ENCODE measurements at places on chromosomes 16 and 17.

- peak; percentile 77 for ATAC-seq
Measured at GRCh38 chr17:81428948-81429774, 33.9 kb downstream of the BAHCC1 start.

- no peak for ATAC-seq
Measured at GRCh38 chr16:86984343-86984742, 332.8 kb downstream of the C16orf95 start.

DNA sequence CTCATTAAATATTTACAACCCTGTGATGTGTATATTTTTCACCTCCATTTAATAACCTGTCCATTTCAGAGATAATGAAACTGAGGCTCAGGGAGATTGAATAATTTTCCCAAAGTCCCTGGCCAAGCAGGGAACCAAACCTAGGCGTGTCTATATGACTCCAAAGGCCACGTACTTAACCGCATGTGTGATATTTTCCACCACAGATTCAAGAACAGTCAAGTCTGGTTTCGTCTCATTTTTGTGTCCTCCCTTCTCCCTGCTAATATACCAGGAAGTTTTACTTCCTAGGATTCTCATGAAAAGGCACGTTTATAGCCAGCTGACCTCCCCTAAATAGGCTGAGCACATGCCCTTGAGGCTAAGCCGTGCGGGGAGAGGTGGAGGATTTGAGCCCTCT lies 15.3 kb downstream of the WFIKKN2 start:
- no peak for ATAC-seq

GRCh38 chr16:28495795-28496749 lies 1.6 kb downstream of the APOBR start:
- no peak for ATAC-seq

GRCh38 chr16:68217506-68217905 lies 18.4 kb downstream of the ESRP2 start:
- no peak for ATAC-seq

GRCh38 chr17:46013502-46014165 lies 14.6 kb downstream of the STH start:
- peak; percentile 28 for ATAC-seq

- no peak for ATAC-seq
Measured at GRCh38 chr17:8222380-8222629, 11.9 kb upstream of the AURKB start.

DNA sequence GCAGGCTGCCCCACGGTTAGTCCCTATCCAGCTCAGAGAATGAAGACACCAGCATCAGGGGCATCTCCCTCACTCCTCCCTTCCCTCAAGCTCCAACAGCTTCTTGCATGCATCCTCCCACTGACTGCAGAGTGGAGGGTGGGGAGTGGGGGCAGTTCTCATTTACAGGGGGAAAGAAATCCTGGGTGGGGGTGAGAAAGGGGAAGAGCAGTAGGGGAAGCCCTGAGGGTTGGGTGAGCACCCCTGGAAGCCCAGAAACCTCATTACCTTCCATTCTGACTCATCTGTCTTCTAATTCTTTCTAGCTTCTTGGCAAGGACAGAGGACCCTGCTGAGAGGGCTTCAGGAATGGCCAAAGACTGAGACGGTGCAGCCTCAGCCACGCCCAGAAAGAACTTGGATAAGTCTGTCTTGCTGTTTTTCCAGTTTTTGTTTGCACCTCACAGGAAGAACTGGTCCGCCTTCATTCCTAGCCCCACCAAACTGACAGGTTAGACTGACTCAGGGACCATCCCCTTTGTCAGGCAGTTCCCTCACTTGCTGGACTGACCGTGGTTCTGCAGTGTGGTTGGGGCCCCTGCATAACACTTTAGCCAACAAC lies 52.5 kb upstream of the WSB1 start:
- ATAC-seq: no peak

DNA sequence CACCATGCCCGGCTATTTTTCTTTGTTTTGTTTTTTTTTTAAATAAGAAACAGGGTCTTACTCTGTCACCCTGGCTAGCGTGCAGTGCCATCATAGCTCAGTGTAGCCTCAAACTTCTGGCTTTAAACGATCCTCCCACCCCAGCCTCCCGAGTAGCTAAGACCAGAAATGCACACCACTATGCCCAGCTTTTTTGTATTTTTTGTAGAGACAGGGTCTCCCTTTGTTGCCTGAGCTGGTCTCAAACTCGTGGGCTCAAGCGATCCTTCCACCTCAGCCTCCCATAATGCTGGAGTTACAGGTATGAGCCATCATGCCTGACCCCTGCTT lies 59.7 kb downstream of the WWP2 start:
- ATAC-seq: no peak

GRCh38 chr16:69619514-69619913 lies 53.7 kb downstream of the NFAT5 start:
- ATAC-seq: no peak

DNA sequence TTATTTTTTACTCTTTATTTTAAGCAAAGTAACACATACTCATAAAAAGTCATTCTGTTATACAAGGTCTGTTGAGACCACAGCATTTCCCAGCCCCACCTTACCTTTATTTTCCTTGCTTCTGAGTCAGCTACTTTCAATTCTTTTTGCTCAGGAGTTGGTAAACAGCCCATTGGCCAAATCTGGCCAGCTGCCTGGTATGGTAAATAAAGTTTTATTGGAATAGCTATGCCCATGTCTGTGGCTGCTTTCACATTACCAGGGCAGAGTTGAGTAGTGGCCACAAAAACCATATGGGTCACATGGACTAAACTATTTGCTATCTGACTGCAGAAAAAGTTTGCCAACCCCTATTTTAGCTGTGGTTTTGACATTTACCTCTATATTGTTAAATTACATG lies 3.4 kb upstream of the NSRP1 start:
- ATAC-seq: no peak

DNA sequence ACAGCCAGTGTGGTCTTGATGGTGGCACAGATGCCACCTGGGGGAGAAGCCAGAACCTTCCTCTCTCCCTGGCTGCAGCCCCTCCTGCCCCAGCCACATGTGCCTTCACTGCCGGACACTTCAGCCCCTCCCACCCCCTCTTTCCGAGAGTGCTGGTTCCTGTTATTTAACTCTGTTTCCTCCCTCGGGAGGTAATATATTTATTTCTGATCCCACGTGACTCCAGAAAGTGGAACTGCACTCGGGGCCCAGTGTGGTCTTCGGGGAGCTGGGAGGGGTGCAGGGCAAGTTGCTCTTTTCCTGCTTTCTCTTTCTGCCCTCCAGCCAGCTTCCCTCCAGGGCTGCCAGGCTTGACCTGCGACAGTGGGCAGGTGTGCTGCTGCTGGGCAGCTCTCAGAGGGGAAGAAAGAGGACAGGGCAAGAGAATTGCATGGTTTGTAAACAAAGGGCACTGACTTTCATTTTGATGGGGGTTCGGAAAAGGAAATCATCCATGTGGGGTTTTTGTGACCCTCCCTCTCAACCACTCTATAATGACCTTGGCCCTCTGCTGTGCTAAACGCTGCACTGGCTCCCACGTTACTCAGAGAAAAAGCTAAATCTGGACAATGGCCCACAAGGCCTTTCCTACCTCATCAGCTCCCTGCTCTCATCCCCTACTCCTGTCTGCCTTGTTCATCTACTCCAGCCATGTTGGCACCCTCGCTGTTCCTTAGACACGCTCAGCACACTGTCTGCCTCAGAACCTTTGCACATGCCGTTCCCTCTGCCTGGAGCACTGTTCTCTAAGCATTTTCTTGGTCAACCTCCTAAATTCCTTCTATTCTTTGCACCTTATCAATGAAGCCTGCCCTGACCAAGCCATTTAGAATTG lies 8.2 kb upstream of the CIITA start:
- ATAC-seq: peak; percentile 58

GRCh38 chr16:10694306-10694705 lies 424 bp downstream of the TEKT5 start:
- ATAC-seq: no peak

- ATAC-seq: no peak
Measured at GRCh38 chr17:58202859-58203258, 10.3 kb downstream of the EPX start.

- ATAC-seq: no peak
Measured at GRCh38 chr16:55001931-55002330, 71.3 kb downstream of the IRX5 start.

GRCh38 chr17:29699283-29699682 lies 76.6 kb upstream of the CORO6 start:
- ATAC-seq: no peak

DNA sequence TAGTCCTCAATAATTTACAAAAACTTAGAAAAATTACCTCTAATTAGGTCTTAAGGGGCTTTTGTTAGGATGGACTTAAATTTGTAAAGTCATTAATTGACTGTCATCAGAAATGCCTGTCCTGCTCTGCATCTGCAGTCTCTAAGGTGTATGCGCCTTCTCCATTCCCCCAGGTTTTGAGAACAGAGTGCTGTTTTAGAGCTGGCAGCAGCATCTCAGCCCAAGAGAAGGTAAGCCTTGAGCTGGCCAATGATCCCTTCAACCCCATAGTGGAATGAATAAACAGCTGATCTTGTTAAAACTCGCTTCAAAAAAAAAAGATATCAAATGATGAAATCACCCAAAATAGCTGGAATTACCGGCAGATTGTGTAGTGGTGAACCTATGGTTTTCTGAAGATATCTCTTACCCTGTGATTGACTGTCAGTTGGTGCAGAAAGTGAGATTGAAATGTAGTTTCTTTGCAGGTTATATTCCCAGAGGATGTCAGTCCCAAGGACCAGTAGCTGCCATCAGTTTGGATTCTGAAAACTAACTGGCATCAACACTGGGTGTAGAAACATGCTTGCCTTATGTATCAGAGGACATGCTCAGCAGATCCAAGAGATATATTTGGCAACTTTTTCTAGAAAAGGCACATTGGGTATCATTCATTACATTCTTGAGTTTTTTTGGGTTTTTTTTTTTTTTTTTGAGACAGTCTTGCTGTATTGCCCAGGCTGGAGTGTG lies 25.7 kb downstream of the TRPV2 start:
- no peak for ATAC-seq

DNA sequence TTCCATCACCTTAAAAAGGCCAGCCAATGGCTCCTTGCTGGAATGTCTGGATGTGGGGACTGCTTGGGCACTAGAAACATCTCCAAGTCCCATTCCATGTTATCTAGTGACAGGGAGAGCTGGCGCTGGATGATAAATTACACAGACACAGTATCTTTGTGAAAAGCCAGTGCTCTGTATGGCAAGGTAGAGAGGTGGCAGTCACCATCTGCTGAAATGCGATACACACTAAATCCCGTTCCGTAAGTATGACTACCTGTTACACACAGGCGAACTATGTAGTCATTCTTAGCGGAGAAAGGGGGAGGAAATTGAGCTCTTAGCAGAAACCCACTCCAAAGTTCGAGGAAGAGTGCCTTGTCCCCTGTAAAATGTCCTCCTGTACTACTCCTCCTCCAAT lies 81.0 kb upstream of the MYOCD start:
- no peak for ATAC-seq

- no peak for ATAC-seq
Measured at GRCh38 chr17:43559161-43559816, 13.1 kb upstream of the ETV4 start.

- ATAC-seq: no peak
Measured at GRCh38 chr17:63136369-63137012, 170.5 kb downstream of the TANC2 start.

DNA sequence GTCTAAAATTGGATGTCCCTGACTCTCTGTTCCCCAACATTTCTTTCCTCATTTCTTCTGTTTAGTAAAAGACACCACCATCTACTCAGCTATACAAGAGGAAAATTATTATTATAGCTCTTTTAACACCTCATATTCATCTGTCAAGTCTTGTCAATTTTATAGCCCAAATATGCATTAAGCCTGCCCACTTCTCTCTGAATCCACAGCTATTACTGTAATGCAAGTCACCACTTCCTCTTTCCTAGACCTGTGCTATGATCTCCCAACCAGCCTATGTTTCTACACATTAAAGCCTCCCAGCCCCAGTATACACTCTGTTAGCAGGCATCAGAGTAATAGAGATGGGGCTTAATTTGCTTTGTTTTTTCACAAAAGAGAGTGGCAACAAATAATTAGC lies 252.9 kb downstream of the GRIN2A start:
- no peak for ATAC-seq

DNA sequence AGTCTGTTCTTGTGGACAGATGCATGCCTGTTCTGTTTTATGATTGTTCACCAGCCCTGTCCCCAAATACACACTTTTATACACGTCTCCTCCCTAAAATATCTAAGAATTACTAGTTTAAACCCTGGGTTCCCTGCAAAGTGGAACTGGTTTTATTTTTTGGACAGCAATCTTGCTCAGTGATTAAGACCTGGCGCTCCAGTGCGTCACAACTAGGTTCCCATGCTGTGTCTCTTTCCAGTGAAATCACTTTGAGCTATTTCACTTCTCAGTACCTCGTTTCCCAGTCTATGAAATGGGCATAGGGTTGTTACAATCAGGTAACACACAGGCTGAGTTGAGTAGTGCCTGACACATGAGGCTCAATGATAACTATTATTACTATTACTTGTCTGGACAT lies 1.1 kb downstream of the CEP20 start:
- no peak for ATAC-seq

GRCh38 chr16:67284699-67285646 lies 5.6 kb downstream of the PLEKHG4 start:
- no peak for ATAC-seq

DNA sequence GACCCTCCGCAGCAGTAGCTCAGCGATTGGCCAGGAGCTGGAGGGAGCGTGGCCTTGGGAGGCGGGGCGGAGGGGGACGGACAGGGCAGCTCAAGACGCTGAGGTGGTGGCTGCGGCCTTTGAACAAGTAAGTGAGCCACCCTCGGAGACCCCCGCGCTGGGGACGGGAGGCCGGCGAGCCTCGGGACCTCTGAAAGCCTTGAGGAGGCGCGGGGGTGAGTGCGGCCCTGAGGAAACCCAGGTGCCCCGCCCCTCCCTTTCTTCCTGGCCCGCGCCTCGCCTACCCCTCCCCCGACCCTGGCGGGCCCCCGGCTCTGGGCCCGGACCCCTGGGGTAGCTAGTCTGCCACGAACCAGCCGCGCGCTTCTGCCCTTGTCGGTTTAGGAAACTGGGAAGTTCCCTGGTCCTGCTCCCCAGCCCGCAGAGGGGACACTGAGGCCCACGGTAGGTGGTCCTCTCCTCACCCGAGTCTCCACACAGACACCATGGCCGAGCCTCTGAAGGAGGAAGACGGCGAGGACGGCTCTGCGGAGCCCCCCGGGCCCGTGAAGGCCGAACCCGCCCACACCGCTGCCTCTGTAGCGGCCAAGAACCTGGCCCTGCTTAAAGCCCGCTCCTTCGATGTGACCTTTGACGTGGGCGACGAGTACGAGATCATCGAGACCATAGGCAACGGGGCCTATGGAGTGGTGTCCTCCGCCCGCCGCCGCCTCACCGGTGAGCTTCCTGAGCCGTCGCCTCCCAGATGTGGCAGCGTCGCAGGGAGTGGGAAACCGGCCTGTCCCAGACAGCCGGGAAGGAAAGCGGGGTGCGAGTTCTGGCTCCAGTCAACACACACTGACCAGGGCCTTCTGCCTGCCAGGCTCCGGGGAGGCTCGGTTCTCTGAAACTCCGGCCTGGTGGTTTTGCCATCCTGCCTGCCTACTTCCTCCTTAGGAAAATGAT lies at the start of gene MAPK7:
Gene MAPK7, plus strand, starts transcription at position 83 of the 945 bp plus-strand sequence. Its CDS starts 403 bp downstream, at position 486.
- ATAC-seq: no peak

- no peak for ATAC-seq
Measured at GRCh38 chr16:71352466-71352865, 6.1 kb upstream of the CALB2 start.

- no peak for ATAC-seq
Measured at GRCh38 chr17:10162096-10162495, 36.3 kb downstream of the GAS7 start.

GRCh38 chr16:27564224-27564623 lies 14.3 kb downstream of the KATNIP start:
- ATAC-seq: no peak

GRCh38 chr16:73996624-73997339 lies 299.8 kb upstream of the PSMD7 start:
- ATAC-seq: peak; percentile 46
